NCI-H1105 (cell line): ENCODE measurements at places on chromosomes 13 and 19.

GRCh38 chr13:98845742-98846141 lies 93.3 kb upstream of the SLC15A1 start:
- DNase-seq = no peak

GRCh38 chr13:67554746-67555452 lies 324.8 kb upstream of the PCDH9 start:
- no peak for DNase-seq

DNA sequence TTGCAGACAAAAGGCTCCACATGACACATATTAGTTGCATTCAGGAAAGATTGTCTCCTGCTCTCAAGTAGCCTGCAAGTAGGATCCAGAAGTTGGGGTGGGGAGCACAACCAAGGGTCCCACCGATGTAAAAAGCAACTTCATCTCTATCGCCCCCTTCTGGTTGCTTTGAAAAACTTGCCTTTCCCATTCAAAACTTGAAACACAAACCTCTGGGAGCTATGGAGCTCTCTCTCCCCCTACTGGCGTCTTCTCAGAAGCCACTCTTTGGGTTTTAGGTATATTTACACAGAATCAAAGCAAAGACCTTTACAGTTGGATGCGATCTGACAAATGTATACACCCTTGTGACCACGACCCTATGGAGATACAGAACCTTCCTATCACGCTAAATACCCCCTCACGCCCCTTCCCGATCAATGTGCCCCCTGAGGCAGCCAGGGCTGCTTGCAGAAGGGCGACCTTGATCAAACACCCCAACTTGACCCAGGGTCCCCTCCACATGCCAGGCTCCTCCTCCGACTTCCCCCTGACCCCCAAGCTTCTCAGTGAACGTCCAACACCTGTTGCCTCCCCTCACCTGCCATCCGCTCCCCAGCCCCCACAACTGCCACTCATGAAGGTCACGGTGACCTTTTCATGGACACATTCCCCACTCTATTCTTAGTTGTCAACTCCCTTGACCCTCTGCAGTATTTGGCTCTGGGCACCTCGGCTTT lies 10.1 kb downstream of the NOSIP start:
- peak; percentile 78 for DNase-seq

DNA sequence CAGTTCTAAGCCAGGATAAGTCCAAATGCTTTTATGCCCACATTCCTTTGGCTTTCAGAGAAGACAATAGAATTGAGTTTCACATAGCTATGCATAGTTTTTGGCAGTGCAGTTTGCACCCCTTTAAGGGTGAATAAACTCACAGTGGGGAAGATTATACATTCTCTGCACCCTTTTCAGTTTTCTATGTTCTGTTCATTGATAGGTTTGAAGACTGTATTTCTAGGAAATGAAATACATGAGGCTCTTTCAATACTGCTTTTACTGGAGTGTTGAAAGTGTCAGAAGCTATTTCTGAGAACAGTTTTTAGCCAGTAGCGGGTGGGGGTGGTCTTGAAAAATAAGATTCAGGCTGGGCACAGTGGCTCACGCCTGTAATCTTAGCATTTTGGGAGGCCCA lies 46.2 kb downstream of the IPO5 start:
- no peak for DNase-seq

GRCh38 chr19:5250127-5250659 lies 90.4 kb downstream of the PTPRS start:
- no peak for DNase-seq

DNA sequence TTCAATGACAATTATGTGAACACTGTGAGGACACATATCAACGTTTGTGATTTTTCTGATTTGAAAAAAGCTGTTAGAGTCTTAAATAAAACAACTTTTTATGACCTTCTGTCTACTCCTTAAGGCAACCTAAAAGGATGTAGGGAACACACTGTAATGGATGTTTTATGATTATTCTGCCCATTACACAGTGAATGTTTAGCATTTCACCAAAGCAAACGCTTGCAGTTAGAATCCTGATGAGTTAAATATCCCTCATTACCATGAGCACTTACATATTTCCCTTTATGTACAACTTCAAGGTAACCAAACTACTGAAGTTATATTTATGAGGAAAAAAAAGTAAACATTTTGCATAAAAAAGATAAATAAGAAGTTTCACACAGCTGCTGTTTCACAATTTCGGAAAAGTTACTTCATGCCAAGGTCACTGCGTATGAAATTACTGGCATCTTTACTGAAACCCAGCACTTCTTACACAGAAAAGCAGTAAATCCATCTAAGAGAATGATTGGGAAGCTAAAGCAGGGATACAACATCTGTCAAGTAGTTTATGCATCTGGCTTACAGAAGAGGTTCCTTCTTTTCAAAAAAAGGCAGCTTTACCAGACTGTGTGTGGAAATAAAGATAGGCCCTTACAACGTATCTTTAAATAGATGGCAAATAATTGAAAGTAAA lies 733.7 kb upstream of the ATXN8OS start:
- DNase-seq = no peak

- DNase-seq = no peak
Observed at GRCh38 chr13:25300861-25301346, 521 bp upstream of the NUP58 start.

DNA sequence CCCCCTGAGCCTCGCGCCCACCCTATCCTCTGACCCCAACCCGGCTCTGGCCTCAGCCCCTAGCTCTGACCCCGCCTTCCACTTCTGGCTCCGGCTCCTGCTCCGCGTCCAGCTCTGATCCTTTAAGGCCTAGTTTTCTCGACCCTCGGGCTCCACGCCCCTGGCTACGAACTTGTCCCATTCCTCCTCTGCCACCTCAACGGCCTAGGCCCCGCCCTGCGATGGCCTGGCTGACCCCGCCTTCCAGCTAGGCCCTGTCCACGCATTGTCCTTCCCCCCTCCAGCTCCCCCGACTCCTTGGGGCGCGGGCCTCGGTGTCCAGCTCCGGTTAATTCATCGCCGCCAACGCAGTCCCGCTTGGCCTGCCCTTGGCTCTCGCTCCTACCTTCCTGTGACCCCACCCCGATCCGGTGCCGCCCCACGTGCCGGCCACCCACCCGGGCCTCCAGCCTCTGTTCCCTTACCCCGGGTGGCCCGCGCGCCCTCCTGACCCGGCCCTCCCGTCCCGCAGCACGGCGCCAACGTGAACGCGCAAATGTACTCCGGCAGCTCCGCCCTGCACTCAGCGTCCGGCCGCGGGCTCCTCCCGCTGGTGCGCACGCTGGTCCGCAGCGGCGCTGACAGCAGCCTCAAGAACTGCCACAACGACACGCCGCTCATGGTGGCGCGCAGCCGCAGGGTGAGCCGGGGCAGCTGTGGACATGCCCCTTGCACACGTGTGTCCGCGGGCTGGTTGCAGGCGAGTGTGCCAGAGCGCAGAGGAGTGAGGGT lies 9.4 kb downstream of the BCL3 start:
- no peak for DNase-seq

GRCh38 chr13:53343361-53343744 lies 314.7 kb downstream of the OLFM4 start:
- DNase-seq = no peak

DNA sequence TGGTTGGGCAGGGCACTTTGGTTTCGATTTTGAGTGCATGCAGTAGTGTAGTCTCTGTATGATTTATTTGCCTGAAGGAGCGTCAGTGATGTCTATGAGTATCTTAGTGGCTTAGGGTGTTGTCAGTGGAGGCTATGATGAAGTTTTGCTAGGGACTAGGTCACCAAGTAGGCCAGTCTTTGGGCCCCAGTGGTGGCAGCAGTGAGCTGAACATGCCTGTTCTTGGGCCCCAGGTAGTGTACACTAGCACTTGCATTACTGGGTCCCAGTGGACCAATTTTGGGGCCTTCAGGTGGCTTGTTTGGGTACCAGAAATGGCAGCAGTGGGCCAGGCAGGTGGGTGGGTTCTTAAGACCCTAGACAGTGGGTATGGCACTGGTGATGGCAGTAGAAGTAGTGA lies 598.7 kb upstream of the SPRY2 start:
- no peak for DNase-seq

GRCh38 chr19:39405958-39406655 lies 540 bp upstream of the ZFP36 start:
- DNase-seq = no peak

GRCh38 chr13:99974939-99975561 lies 3.5 kb upstream of the ZIC5 start:
- DNase-seq = no peak

DNA sequence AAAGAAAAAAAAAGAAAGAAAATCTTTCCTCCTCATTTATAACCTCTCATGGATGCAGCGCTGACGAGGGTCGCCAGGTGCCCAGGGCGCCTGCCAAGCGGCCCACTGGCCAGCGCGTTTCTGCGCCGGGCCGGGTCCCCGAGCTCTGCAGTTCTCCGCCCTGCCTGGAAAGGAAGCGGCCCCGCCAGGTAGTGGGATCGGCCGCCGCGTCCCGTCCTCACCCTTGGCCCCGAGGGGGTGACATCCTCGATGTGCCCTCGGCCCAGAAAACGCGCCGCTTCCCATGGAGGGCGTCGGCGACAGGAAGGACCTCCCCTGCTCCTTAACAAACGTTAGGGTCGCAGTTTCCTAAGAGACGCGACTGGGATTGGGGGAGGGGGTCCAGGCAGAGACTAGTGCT lies 56.9 kb downstream of the ZNF726 start:
- DNase-seq = no peak

- DNase-seq = no peak
Observed at GRCh38 chr19:18160493-18160970, 7.6 kb downstream of the PIK3R2 start.

DNA sequence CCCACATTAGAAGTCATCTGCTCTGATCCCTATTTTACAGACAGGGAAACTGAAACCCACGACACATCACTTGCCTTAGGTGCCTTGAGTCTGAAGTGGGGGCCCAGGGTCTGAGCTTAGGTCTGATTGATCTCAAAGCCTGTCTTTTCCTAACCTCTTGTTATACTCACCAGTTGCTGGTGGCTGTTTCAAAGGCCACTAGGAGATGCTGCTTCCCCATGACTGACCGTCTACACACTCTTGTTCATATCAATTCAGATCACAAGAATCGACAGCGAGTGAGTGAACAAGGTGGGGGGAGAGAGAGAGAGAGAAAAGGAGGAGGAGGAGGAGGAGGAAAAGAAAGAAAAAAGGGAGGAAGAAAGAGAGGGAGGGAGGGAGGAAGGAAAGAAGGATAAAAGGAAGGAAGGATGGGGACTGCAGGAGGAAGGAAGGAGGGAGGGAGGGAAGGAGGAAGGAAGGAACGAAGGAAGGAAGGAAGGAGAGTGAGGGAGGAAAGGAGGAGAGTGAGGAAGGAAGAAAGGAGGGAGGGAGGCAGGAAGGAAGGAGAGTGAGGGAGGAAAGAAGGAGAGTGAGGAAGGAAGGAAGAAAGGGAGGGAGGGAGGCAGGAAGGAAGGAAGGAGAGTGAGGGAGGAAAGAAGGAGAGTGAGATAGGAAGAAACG lies 3.3 kb downstream of the OR10H1 start:
- no peak for DNase-seq

DNA sequence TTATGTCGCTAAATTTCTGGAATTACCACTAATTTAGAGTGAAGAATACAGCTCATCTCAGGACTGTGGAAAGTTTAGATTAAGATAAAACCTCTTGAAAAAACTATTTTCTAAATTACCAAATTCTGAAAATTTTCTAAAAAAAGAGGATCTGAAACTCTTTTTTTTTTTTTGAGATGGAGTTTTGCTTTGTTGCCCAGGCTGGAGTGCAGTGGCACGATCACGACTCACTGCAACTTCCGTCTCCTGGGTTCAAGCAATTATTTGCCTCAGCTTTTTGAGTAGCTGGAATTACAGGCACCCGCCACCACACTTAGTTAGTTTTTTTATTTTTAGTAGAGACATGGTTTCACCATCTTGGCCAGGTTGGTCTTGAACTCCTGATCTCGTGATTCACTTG lies 16.6 kb upstream of the ZNF253 start:
- no peak for DNase-seq

GRCh38 chr19:40078377-40078776 lies 12.4 kb downstream of the ZNF780A start:
- no peak for DNase-seq

GRCh38 chr13:33445024-33445423 lies 159.5 kb upstream of the STARD13 start:
- DNase-seq = no peak

DNA sequence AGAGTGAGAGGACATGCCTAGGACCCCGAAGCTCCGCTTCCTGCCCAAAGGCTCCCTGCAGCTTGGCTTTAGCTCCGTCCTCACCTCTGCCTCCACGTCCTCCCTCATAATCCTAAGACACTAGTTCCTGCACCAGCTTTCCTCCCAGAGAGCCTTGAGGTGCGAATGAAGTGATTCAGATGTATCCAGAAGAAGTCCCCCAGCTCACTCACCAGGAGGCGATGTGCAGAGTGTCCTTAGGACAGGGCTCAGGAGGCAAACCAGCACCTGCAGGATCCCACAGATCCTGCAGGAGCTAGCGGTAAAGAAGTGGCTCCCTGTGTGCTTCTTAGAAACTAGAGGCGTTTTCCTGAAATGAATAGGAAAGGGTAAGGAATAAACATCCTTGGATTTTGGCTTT lies 109.7 kb downstream of the HSPH1 start:
- DNase-seq = no peak

DNA sequence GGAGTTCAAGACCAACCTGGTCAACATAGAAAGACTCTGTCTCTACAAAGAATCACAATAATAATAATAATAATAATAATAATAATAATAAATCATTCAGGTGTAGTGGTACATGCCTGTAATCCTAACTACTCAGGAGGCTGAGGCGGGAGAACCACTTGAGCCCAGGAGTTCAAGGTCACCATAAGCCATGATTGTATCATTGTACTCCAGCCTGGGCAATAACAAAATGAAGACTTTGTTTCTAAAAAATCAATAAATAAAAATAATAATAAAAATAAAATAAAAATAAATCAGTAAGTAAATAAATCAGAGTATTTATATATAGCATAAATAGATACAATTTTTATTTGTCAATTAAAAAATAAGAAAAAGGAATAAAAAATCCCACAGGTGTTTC lies 1636.4 kb downstream of the SLITRK1 start:
- DNase-seq = no peak

- no peak for DNase-seq
Observed at GRCh38 chr13:101036546-101036945, 362.0 kb upstream of the TMTC4 start.

GRCh38 chr13:65985612-65986011 lies 1244.5 kb downstream of the PCDH9 start:
- DNase-seq = no peak

- no peak for DNase-seq
Observed at GRCh38 chr13:71378961-71379905, 487.8 kb downstream of the DACH1 start.

GRCh38 chr19:7068599-7068998 lies 904 bp upstream of the ZNF557 start:
- no peak for DNase-seq

GRCh38 chr19:2087621-2088100 lies 8.5 kb downstream of the MOB3A start:
- no peak for DNase-seq
